ENCODE measurements at places on chromosomes 1 and 21.

- no peak for DNase-seq
Observed at GRCh38 chr1:21693732-21694131, 24.6 kb upstream of the RAP1GAP start.

- no peak for DNase-seq
Observed at GRCh38 chr21:34112316-34113033, 39.1 kb downstream of the MRPS6 start.

DNA sequence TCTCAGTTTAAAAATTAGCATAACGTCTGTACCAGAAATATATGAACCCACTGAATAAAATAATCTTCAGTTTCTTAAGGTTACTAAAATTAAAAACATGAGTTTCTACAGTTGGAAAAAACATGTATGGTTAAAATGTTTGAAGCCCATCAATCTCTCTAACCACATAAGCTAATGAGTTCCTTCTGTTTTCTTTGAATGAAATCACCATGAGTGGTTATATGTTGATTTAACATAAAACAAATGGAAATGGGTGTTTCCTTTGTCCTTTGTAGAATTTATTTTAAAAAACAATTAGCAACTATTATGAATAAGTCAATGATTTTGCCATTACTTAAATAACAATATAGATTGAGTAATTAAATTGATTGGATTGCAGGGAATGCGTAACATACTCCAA lies 3.0 kb upstream of the ADGRL2 start:
- DNase-seq = no peak

DNA sequence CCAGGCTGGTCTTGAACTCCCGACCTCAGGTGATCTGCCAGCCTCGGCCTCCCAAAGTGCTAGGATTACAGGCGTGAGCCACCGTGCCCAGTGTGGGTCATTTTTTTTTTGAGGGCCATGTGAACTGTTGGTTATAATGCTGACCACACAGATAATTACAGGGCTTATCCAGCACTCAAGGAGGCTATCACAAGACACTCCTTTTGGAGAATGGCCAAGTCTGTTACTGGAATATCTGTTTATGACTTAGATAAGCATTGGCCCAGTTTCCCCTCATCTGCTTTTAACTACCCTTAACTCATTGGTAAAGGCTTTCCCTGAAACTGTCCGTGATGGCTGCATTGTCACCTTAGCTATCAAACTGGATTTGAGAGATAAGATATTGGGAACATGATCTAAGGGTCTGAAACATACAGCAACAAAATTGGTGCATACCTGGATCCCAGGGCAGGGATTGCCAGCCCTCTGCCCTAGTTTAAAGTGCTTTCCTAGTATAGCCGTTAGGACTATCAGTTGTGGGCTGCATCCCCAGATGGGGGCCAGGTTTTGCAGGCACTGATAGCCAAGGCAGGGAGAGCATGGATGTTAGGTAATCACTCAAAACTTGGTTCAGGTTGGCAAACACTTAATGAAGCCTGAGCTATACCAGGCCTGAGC lies 15.6 kb downstream of the SZT2 start:
- no peak for DNase-seq

DNA sequence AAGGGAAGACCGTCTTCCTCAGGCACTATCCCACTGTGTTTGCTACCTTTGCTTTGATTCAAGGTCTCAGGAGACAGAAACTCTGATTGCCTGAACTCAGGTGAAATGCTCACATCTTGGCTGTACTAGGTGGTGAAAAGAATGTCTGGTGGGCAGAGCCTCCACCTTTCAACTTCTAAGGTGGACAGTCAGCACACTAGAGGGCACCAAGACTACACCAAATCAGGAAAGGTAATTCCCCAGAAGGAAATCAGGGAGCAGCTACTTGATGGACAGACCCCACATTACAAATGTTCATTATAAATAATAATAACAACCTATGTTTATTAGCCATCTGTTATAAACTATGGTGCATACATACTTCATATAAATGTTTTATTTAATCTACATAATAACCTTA lies 220.9 kb downstream of the ATG4C start:
- no peak for DNase-seq

DNA sequence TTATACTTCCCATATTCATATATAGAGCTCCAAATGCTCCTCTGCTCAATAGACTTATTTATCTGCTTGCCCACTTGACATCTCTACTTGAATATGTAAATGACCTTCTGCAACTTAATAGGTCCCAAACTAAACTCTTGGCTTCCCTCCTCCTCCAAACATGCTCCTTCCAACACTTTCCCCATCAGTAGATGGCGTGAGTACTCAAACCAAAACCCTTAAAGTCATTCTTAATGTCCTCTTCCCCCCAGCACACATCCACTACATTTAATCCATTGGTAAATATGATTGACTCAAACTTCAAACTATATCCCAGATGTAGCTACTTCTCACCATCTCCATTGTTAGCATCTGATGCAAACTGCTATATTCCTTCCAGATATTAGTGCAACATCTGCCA lies 48.5 kb upstream of the PBX1 start:
- no peak for DNase-seq
